ENCODE measurements at places on chromosomes 13 and 19.

DNA sequence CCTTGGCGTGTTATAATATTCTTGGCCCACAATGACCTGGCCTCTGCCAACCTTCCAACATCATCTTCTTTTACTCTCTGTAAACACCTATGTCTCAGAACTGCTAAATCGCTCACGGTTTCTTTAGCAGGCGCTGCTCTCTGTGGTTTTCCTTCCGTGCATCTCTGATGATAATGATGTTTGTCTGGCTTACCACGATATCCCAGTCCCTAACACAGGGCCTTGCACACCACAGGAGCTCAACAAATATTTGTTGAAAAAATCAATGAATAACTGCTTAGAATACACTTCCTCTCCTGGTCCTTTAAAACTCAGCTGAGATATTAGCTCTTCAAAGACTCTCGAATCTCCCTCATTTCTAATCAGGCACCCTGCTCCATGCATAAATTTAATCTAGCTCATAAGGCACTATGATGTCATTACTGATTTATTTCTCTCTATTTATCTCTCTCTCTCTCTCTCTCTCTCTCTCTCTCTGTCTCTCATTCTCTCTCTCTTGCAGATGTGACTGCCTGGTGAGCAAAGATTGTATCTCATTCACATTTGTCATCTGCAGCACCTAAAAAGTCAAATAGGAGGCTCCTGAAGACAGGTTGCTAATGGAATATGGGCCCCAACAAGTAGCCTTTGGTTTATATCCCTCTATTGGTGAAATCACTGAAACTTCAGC, 206.4 kb downstream of the NHLRC3 start:
- no peak for DNase-seq

GRCh38 chr13:51237386-51237785, 15.2 kb downstream of the FAM124A start:
- no peak for DNase-seq

DNA sequence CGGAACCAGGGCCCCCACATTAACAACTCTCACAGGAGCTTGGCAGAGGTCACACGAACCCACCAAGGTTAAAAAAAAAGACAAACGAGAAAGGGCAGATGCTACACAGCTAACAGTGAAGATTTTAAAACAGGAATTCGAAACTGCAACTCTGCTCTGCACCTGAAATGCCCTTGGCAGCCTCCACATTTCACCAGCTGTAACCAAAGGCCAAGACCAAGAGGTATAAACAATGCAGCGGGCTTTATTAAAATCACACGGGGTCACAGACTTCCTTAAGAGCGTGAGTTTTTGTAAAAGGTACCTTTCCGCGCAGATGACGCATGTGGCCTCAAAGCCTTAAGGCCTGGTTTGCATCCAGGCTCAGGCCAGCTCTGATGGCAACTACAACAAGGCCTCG, 88.2 kb downstream of the STK24 start:
- DNase-seq: no peak

- peak; percentile 98 for DNase-seq
Measured at GRCh38 chr19:29605653-29606419, at the start of gene POP4. Gene POP4 (plus strand): TSS chr19:29606283. CDS start chr19:29606319, 36 bp downstream.

GRCh38 chr13:50414640-50415039, 399.4 kb downstream of the KCNRG start:
- DNase-seq: no peak

DNA sequence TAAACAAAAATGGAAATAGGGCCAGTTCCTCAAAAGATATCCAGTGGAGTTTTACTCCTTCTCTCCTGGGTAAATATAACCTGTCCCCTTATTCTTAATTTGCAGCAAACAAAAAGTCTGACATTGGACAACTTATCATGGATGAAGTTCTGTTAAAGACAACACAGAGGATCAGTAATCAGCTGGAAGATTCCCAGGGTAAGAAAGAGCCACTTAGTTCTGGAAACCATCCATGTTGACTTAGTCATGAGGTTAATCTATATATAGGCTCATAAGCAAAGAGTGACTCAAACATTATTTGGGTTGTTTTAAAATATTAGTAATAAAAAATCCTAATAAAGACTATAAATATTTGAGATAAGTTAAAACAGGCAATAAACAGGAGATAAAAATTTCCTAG, 40.5 kb upstream of the EBPL start:
- DNase-seq: no peak

- no peak for DNase-seq
Measured at GRCh38 chr13:51590231-51590970, 6.1 kb downstream of the WDFY2 start.

DNA sequence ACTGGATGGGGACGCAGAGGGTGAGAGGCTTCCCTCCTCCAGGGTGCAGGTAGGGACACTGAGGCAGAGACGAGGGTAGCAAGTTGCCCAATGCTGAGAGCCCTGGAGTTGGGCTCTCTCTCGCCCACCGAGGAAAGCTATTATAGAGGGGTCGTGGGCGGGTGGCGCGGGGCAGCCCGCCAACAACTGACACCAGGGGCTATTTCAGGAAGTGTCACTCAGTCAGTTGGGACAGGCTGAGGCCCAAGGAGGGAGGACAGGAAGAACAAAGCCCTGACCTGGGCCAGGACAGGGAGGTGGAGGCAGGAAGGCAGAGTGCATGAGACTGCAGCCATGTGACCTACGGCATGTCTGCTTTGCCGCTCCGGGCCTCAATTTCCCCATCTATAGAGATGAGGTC, 29.9 kb downstream of the TINCR start:
- DNase-seq: no peak

All from CD4-positive, alpha-beta T cell treated with Interleukin-17A for 4 hours (primary cell).